ENCODE measurements at places on chromosomes 1 and 21.

DNA sequence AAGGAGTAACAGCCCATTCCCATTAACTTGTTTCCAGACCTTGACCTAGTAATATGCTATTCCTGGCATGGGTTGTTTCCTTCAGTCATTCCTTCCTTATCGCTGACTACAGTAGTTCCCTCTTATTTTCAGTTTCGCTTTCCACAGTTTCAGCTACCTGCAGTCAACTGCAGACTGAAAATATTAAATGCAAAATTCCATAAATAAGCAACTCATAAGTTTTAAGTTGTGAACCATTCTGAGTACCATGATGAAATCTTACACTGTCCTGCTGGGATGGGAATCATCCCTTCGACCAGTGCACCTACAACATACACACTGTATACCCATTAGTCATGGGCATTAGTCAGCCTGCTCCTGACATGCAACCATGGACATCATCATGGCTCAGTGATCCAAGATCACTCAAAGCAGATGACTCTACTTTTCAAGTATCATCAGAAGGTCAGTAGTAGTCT is 66.7 kb downstream of the CCDC30 start:
- DNase-seq, result no peak

GRCh38 chr1:38061883-38062328 is 15.3 kb upstream of the POU3F1 start:
- DNase-seq, result no peak

DNA sequence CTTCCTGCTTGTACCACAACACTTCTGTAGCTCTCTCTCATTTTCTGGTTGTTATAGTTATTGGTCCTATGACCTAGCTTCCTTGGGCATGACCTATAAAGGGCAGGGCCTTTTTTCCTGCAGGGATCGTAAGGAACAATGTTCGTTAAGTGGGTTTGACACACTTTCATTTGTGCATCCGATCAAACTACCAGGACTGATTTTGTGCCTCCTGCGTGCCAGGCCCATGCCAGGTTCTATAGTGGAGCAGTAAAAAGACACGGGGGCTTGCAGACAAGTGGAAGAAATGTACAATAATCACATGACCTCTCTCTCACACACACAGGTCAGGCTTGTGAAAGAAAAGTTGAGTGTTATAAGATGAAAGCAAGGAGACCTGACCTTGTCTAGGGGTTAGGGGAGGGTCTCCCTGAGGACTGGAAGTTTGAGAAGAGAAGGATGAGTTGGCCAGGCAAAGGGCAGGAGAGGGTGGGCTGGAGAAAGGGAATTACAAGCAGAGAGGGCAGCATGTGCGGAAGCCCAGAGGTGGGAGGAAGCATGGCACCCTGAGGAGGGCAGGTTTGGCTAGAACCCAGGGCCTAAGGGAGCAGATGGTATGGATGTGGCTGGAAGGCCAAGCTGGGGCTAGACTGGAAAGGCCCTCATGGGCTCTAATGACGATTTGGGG is 145.4 kb downstream of the GRIK3 start:
- no peak for DNase-seq

DNA sequence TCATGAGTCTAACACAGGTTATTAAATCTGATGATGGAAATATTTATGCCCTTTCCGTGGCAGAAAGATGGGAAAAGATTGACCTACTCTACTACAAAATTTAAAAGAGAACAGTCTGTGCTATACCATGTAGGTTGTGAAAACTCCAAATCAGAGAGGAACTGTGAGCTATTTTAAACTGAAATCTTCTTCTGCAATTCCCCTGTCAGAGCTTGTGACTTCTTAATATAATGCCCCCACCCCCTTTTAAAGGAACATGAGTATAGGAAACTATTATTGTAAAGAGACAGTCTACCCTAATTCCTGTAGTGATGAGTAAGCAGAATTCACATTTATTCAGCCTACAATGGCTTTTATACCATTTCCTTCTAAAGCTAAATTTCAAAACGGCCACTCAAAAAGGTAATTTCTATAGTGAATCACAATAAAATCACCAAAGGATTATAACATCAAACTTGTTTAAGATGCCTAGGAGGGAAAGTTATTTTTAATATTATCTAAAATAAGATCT is 11.7 kb downstream of the DSCAM start:
- DNase-seq, result no peak

GRCh38 chr1:147292631-147293251 is 50.3 kb downstream of the CHD1L start:
- DNase-seq, result no peak

DNA sequence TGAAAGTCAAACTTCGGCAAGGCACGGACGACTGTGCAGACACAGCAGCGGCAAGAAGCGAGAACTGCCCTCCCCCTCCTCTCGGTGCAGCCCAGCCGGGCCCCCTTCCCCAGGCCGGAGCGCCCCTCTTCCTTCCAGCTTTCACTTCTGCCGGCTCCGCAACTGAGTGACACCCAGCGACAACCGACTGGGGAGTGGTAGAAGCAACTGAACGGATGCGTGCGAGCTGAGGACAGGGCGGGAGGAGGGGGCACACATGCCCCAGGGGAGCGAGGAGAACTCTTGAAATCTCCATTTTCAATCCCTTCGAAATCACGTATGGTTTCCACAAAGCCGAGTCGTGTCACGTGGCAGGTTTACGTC is 146.6 kb downstream of the PGBD5 start:
- DNase-seq, result no peak

GRCh38 chr21:26119906-26120305 is 50.7 kb downstream of the APP start:
- DNase-seq, result no peak

GRCh38 chr1:167695147-167695546 is 26.6 kb upstream of the MPZL1 start:
- DNase-seq, result no peak

- DNase-seq, result no peak
Observed at GRCh38 chr1:176692431-176692830, 229.5 kb downstream of the PAPPA2 start.

- no peak for DNase-seq
Observed at GRCh38 chr21:36396971-36397370, 11.8 kb downstream of the CHAF1B start.

DNA sequence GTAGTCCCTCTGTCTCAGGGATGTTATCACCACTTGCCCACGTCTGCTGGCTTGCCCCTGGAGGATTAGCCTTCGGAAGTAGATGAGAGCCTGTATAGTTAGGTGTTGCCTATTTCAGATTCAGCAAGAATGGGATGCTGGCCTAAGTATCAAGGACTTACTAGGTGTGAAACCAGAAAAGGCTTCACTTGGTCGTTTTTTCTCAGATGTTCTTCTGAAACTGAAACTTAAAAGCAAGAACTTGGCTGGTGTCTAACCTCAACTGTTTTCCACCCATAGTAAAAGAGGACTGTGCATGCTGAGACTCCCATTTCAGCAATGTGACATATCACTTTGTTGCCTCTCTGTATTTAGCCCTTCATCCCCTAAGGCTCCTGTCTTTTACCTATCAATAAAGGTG is 67.0 kb upstream of the LRRC53 start:
- no peak for DNase-seq

GRCh38 chr21:26948194-26948593 is 18.7 kb downstream of the ADAMTS5 start:
- no peak for DNase-seq

DNA sequence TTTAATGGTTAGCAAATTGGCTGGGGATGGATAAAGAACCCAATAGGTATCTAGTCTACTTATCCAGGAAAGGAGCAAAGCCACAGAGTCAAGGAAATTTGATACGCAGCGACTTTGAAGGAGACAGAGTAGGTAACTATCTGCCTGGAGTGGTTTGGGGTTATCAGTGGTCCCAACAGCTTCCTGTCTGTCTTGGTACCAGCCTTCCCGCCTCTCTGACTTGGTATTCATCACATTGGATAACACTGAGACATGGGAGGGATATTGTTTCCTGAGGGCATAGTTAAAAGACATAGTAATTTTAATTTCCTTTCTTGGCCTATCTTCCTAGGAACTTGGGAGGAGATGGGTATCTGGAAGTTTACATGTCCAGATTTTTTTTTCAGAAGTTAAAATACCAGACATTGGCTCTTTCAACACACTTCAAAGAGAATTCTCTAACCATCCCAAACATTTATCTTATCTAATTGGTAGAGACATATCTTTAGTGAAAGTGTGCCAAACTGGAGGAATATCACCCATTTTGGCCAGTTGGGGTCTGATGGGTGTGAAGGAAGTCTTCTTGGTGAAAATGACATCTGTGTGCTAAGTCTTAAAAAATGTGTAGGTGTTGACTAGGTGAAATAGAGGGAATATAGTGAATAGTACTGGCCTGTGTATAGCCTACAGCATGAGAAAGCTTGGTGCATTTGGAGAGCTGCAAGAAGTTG is 65.0 kb downstream of the RGS5 start:
- no peak for DNase-seq

- no peak for DNase-seq
Observed at GRCh38 chr1:154327466-154328317, 2.4 kb downstream of the ATP8B2 start.

GRCh38 chr1:227242811-227243682 is 75.2 kb downstream of the CDC42BPA start:
- no peak for DNase-seq

DNA sequence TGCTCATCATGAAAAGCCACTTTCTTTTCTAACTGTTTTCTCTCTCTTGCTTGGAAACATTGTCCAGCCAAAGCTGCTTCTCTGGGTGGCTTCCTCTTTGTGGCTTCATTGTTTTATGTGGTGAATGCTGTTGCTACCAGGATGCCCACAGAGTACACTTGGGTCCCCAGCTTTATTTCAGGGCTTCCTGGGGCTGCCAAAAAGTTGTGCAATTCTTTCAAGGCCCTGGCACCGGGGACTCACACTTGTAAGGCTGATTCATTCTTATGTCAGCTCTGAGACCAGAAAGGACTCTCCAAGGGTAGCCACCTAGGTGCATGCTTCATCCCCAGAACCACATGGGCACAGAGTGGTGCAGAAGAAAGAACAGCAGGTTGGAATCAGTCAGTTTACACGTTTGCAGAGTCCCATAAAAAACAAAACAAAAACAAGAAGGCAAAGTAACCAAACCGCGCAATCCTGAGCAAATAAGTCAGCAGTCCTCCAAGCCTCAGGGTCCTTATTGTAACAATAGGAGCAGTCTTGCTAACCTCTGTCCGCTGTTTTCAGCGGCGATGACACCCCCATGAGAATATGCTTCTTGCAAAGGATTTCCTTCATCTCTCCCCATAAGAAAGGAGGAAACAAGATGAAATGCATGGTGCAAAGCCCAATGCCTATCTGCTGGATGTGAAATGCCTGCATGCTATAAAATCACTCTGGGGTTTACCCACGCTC is 89.9 kb upstream of the SSX2IP start:
- DNase-seq, result no peak

GRCh38 chr1:150183061-150183460 is 33.3 kb downstream of the PLEKHO1 start:
- no peak for DNase-seq

GRCh38 chr1:218351391-218352074 is 6.4 kb downstream of the TGFB2 start:
- no peak for DNase-seq

DNA sequence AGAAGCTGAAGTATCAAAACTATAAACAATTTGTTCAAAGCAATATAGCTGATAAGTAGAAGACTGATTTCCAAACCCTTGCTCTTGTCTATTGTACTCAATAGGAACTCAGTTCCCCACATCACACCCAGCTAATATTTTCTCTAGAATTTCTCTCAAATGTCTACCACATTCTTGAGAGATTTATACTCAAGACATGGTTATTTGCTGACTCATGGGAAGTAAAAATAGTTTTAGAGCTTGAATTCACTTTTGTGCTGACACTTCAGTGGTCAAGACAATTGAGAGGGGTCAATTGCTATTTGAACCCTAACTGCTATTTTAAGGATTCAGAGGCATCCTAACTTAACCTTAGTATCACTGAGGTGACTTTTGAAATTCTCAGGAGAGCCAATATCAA is 99.0 kb downstream of the TNNI3K start:
- no peak for DNase-seq

DNA sequence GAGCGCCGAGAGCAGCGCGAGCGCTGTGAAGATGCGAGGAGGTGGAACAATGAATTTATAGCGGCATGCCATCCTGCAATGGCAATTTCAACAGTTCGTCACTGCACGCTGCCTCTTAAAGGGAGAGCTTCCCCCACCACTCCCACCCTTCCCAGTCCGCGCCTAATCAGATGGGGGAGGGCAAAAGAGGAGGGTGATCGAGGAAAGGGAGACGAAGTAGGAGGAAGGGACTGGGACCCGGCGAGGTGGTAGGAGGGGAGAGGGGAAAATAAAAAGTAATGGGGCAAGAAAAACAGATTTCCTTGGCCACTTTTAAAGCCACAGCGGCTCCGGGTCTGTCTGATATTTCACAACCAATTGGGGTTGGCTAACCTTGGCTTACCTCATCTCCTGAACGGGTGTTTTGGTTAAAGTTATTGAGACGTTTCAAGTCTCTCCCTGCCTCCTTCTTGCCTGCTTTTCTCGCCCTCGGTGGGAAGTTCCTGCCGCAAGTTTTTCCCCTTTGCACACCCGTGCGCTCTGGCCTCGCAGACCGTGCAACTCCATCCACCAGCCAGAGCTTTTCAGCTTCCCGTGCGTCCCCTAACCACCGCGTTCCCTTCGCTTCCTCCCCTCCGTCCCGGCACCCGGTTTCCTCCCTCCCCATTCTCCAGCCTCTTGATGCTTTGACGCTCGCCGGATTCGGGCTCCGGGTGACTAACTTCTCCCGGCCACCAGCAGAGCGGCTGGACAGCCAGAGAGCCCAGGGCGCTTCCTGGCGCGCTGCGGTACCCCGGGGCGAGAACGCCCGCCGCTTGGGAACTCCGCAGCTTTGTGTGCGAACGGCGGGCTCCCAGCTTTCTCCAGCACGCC is at the start of gene ADAMTS5:
TSS of gene ADAMTS5 (minus strand) at position 27 of the 852 bp plus-strand sequence. CDS start 697 bp downstream, outside the sequence.
- no peak for DNase-seq

GRCh38 chr1:6303397-6304012 is 42.6 kb upstream of the GPR153 start:
- DNase-seq, result no peak

- no peak for DNase-seq
Observed at GRCh38 chr21:34971656-34972055, 77.4 kb downstream of the RUNX1 start.

DNA sequence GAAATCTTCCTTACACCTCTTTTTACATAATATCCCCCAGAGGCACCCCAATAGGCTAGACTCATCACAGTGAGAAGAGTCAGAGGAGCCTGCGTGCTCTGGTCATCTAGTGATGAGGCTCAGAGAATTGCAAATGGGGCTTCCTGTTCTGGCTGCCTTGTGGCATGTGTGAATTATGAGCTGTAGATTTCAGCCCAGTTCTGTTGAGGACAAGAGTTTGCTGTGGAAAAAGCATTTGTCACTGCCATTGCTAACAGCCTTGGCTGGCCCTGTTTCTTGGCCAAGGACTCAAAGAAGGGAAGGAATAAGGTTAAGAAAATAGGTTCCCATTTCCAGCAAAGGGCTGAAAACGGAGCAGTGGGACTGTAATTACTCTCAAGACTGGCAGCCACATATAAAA is 30.7 kb downstream of the MRAP start:
- DNase-seq, result no peak

Data from activated CD4-positive, alpha-beta T cell treated with anti-CD3 and anti-CD28 coated beads, Interleukin-2, amount 50 U/mL, for 1 hour (primary cell).